NCI-H1105 treated with DMSO at 0.1 percent for 48 hours (cell line): ENCODE measurements at places on chromosomes 5 and 9.

- DNase-seq, result no peak
These were observed 53.4 kb upstream of the ALDH1B1 start for GRCh38 chr9:38339087-38339486.

DNA sequence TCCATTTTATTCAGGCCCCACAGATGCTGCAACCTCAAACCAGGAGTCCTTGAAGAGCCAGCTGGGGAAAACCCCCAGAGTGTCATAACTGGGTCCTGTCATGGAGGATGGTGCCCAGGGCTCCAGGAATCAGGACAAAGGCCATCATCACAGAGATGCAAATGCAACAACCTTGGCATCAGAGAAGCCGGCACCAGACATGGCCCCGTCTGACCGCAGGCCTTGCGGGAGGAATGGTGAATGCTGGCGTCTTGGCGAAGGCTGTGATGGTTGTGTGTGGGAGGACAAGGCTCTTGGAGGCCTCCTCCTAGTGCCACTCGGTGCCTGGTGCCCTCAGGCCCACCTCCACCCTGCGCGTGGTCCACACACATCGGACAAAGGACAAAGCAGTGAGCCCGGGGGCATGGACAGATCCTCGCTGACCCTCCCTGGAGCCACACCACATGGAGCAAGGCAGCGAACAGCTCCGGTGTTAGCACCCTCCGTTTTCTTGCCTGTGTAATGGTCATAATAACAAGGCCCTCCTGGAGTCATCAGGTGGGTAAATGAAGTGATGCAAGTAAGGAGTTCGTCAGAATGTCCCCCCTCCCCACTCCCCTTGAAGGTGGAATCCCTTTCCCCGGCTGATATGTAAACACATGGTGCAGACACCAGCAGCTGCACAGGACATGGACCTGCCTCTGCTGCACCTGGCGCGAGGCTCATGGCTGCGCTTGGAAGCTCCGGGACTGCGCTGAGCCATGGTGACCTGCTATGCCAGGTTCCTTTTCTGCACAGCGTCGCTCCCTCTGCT, 380.7 kb downstream of the IRX2 start:
- DNase-seq, result no peak

GRCh38 chr5:94777056-94777880, 158.8 kb downstream of the SLF1 start:
- DNase-seq, result no peak

- peak; percentile 29 for DNase-seq
These were observed 196.4 kb downstream of the CDK5RAP2 start for GRCh38 chr9:120383611-120383998.

GRCh38 chr9:83623679-83624076, 735 bp downstream of the IDNK start:
- no peak for DNase-seq

GRCh38 chr9:77679661-77680368, 31.7 kb upstream of the GNA14 start:
- DNase-seq, result no peak

DNA sequence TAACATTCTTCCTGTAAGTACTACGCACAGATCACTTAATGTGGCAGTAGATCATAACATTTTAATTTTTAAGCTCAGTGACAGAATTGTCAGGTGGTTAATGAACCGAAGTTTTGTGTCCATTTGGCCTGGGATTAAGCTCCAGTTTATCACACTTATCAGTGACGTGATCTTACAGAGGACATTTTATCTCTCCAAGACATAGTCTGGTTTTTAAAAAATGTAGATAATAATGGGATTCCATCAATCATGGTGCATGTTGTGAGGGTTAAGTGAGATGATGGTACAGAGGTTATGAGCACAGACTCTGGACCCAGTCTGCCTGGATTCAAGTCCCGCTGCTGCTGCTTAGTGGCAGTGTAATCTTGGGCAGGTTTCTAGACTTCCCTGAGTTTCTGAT, 66.0 kb upstream of the ZFAND5 start:
- DNase-seq, result no peak

- no peak for DNase-seq
These were observed 365.1 kb upstream of the RIOK2 start for GRCh38 chr5:97547999-97548738.

GRCh38 chr9:93898026-93898425, 57.1 kb downstream of the BARX1 start:
- DNase-seq, result no peak

DNA sequence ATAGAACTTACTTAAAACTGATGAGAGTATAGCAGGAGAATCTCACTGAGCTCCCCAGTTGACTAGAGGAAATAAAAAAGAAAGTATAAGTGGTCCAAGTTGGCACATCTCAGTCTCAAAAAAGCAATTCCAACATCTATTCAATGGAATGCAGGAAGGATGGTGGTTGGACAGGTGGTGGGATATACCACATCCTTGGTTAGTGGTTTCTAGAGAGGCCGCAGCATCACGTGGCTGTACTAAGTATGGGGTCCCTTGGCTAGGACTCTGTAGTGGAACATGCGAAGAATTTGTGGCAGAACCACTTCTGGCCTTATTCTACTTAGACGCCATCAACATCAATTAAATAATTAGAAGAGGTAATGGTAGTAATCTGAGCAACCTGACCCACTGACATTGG, 232.4 kb downstream of the SAXO1 start:
- no peak for DNase-seq

GRCh38 chr5:127331890-127332649, 41.5 kb downstream of the MEGF10 start:
- DNase-seq, result no peak

DNA sequence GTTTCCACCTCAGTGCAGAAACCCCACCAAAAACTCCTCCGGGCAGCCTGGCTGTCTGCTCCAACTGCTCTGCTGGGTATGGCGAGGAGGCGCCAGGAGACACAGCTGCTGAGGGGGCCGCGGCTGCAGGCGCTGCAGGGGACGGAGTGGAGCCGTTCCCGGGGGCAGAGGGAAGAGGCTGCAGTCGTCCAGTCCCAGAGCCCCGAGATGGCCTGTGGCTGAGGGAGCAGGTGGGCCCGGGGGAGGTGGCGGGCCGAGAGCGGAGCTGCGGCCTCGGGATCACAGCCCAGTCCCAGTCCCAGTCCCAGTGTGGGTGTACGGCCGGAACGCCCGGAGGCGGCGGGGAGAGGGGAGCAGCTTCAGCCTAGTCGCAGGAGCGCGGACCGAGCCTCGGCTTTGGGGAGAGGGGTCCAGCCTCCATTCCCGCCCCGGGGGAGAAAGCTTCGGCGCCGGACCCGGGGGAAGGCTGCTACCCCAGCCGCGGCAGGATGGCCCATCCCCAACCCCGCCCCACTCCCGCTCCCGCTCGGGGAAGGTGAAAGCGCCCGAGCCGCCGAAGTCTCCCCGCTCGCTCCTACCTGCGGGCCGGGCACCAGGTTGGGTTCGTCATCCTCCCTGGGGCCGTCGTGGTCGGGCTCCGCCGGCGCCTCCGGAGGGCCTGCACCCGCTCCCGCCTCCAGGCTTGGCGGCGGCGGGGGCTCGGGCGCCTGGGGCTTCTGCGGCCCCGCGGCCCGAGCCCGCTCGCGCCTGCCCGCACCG, 513 bp downstream of the FAM193B start:
- DNase-seq, result peak; percentile 11
